ENCODE measurements at places on chromosomes 12 and 14.

GRCh38 chr12:111207761-111208160, 161.1 kb downstream of the PHETA1 start:
- DNase-seq, result no peak

- no peak for DNase-seq
These were observed 128.8 kb upstream of the DYRK2 start for GRCh38 chr12:67519484-67520433.

GRCh38 chr12:80184926-80185325, 85.6 kb downstream of the OTOGL start:
- no peak for DNase-seq

DNA sequence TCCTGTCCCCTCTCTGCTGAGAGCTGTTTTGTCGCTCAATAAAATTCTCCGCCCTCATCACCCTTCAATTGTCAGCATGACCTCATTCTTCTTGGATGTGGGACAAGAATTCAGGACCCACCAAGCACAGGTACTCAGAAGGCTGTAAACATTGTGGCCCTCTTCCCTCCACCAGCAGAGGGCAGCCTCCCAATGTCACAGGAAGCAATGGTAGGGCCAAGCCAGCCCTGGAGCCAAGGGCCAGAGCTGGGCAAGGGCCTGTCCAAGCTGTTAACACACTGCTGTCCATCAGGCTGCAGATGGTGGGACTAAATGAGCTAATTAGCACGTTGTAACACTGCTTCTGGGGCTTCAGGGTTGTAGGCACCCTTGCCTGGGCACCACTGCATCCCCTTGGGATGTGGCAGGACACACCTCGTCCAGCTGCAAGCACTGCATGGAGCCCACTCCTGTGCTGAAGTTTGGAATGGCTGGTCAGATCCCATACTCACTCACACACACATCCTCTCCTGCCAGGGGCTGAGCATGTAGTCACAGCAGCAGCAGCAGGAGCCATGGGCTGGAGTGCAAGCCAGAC, 62.7 kb upstream of the HECTD1 start:
- no peak for DNase-seq

GRCh38 chr14:32572867-32573150, 243.7 kb downstream of the AKAP6 start:
- no peak for DNase-seq

DNA sequence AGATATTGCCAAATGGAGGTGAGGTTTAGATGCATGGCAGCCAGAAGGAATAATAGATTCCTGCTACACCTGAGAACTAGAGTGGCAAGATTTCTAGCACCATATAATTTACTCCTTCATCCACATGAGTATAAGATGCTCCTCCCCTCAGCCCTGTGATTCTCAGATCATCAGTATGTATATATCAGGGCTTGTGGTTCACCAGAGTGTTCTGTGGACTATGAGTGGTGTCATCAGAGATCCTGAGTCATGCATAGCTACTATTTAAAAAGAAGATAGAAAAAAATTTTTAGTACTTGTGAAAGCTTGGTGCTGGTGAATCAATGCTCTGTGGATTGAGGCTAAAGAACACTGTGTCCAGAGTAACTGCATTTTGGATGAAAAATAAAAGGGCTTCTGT, 285.9 kb downstream of the BMP4 start:
- DNase-seq, result no peak

DNA sequence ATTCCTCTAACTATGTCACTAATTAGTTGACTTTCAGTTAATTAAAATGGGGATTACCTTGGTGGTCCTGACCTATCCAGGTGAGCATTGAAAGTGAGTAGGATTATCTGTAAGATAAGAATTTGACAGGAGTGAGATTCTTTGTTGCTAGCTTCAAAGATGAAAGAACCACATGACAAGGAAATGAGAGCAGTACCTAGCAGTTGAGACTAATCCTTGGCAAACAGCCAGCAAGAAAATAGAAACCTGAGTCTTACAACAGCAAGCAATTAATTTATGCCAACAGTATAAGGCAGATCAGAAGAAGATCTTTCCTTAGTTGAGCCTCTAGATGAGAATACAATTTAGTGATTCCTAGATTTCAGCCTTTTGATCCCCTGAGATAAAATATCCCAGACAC, 1058.4 kb downstream of the LRFN5 start:
- DNase-seq, result no peak
